Central memory CD4-positive, alpha-beta T cell (primary cell): ENCODE measurements at places on chromosomes 5 and 9.

DNA sequence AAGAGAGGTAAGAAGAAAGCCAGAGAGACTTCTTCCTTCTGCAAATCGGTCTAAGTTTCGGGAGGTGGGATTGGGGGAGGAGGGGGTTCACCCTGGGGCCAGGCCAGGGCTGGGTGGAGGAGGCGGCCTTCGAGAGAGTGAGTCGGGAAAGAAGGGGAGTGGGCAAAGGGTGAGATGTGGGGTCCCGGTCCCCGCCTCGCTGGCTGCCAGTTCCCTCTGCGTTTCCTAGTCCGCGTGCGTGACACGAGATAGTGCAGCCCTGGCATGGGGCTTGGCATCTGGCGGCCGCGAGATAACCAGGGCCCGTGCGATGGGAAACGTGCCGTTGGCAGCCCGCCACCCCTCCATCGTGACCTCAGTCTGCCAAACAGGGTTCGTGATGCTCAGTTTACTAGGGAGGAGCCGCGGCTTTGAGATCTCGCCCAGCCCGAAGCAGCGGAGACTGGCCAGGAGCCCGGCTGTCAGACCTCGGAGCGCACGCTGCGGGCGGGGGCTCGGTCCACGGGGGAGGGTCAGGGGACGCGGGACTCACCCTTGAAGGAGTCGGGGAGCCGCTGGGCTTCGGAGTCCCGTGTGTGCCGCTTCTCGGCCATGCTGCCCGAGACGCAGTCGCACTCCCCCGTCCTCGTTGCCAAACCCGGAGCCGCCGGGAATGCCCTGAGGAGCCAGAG is at the start of gene STOM:
Gene STOM (minus strand): TSS at position 656 of the 671 bp plus-strand sequence. CDS start 63 bp downstream, at position 593.
- peak; percentile 70 for DNase-seq

- DNase-seq, result no peak
These were observed 227.0 kb downstream of the FSTL4 start for GRCh38 chr5:133385346-133385745.

GRCh38 chr5:1437226-1437829 is 7.9 kb downstream of the SLC6A3 start:
- no peak for DNase-seq

GRCh38 chr5:125412561-125413495 is 666.4 kb upstream of the ZNF608 start:
- DNase-seq, result no peak

DNA sequence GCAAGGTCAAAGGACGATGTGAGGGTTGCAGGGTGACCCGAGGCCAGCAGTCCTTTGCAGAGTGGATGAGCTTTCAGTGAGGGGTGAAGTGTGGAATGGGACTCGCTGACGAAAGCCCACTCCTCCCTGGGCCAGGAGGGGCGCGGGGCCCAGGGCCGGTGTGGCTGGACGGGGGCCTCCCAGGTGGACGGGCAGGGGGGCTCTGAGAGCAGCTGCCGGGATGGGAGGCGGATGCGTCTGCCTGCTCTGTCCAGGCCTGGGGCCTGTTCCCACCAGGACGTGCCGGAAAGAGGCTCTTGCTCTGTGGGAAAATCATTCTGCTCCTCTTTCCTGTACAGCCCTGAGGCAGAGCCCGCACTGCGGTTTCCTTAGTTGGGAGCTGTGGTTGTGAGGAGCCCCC is 24.3 kb downstream of the IRX4 start:
- no peak for DNase-seq

- DNase-seq, result no peak
These were observed 23.3 kb downstream of the TNFSF8 start for GRCh38 chr9:114906922-114907571.

DNA sequence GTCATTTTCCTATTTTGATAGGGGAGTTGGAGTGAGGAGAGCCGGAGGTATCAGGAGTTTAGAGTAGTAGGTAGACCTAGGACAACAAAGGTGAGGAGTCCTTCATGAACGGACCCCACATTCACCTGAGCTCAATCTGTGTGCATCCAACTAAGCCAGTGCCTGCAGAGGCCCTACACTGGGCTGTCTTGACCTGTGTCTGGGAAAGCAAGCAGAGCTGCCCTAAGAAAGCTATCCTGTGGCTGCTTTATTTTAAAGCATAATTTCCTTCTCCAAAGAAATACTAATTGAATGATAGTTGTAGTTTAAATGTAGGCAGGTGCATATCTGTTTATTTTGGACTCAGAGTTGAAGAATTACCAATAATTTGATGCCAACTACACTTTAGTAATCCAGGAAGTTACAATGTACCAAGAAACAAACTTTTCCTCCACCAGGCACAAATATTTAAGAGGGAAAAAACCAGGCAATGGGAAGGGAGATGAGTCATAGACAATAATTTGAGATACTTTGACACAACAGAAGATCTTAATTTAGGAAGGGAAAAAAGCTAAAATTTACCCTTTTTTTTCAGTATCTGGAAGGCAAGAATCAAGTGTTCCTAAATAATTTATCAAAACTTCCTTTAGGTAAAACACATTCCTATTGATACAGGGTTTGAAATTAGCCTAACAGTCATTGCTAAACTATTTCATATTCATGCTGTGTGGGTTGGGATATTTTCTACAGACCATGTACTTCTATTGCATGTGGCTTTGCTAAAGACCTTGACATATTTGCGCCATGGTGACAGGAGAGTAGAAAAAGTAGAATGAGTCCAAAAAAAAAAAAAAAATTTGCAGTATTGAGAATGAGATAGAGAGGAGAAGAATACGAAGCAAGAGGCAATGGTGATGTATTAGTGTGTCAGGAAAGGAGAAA is 376.6 kb upstream of the TUSC1 start:
- no peak for DNase-seq

- DNase-seq, result no peak
These were observed 189.8 kb downstream of the PCSK1 start for GRCh38 chr5:96243203-96243602.

GRCh38 chr5:116448870-116449427 is 125.7 kb downstream of the SEMA6A start:
- no peak for DNase-seq

- DNase-seq, result no peak
These were observed 4.4 kb upstream of the GLIPR2 start for GRCh38 chr9:36132086-36132485.

- DNase-seq, result no peak
These were observed 14.4 kb downstream of the CKMT2 start for GRCh38 chr5:81247441-81247972.

- no peak for DNase-seq
These were observed 181.9 kb downstream of the RGS3 start for GRCh38 chr9:113645227-113645977.

DNA sequence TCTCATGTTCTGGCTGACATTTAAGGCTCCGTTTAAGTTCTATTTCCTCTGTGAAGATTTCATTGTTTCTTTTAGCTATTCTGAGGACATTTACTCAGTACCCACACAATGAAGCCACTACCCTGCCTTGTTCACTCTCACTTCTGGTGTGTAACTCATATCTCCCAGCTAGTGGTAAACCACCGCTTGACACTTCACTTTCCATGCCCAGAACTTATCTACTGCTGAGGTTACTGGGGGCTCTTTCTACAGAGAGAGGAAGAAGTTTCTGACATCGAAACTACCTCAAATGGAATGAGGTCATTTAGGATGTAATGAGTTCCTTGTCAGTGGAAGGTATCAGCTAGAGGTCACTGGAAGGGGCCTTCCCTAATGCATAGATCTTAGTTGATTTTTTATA is 501.5 kb downstream of the DMAC1 start:
- DNase-seq, result no peak

DNA sequence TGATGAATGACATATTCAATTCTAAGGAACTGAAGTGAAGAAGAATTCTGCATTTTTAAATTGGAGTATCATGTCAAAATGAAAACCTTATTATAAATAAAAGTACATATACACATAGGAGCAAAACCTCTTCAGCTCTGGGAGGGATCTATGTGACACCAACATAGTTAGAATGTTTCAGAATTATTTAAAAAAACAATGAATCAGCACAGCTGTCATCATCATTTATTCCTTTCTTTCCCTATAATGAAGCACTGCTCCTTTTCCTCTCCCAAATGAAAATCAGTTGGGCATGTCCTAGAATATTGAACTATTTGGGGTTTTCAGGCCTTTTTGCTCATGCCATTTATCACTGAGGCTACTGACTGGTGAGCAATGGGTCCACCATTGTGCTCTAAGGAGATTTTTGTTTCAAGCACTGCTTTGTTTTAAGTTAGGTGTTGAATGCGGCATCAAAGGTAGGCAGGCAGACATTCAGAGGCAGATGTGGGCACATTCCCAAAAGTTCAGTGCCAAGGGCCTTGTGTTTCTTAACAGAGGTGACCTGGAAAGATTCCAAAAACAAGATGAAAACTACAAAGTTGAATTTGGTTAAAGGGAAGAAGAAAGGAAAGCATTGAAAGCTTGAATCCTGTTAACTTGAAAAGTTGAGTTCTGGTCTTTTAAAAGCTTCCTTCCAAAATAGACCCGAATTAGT is 126.4 kb upstream of the ADAMTSL1 start:
- DNase-seq, result no peak

GRCh38 chr5:159824188-159825161 is 91.8 kb upstream of the ADRA1B start:
- no peak for DNase-seq

DNA sequence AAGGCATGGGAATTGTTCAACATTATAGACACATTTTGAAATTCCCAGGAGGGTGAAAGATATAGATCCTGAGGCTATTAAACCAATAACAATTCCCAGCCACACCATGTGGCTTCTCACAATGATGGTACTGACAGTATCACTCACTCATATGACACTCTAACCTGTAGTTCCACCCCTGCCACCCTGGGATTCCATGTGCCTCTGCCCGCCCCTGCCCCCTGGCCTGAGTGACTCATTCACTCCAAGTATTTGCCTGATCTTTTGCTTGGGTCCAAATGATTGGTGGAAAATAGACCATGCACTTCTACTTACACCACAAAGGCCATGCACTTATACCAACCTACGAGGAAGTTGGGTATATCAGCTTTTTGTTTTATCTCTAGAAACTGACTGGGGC is 305.2 kb upstream of the DAB2 start:
- DNase-seq, result no peak

GRCh38 chr5:57468481-57469163 is 14.0 kb downstream of the ACTBL2 start:
- no peak for DNase-seq

- no peak for DNase-seq
These were observed 97.4 kb upstream of the TRPM3 start for GRCh38 chr9:71218774-71219173.

GRCh38 chr5:55636683-55637082 is 75.4 kb downstream of the SLC38A9 start:
- DNase-seq, result no peak

- no peak for DNase-seq
These were observed 709 bp downstream of the FANCG start for GRCh38 chr9:35079041-35079425.

DNA sequence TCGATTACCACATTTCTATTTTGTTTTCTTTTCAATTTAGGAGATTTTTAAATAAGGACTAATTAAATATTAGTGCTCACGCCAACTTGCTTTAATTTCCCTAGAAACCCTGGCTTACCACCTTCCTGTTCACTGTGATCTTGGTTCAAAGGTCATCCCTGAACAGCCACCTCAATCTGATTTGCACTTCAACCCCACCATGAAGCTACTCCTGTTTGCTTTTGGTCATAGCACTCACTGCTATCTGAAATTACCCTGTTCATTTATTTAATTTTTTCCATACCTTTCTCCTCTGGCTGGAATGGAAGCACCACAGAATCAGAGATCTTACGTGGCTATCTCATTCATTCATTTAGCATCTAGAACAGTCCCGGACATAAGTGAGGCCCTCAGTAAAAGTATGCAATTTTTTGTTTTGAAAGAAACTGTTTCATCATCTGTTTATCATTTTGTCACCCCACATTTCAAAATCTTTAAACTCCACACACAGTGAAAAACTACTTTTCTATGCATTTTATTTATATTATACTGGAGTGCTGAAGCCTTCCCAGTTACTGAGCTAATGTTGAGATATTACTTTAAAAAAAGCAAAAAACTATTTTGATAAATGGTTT is 17.2 kb upstream of the ADAMTSL1 start:
- DNase-seq, result no peak

GRCh38 chr9:4594545-4594944 is 67.5 kb upstream of the PLPP6 start:
- DNase-seq, result no peak

- DNase-seq, result no peak
These were observed 197.7 kb downstream of the PTTG1 start for GRCh38 chr5:160619381-160619780.

- no peak for DNase-seq
These were observed 355.3 kb downstream of the TMEM232 start for GRCh38 chr5:110371011-110371724.

DNA sequence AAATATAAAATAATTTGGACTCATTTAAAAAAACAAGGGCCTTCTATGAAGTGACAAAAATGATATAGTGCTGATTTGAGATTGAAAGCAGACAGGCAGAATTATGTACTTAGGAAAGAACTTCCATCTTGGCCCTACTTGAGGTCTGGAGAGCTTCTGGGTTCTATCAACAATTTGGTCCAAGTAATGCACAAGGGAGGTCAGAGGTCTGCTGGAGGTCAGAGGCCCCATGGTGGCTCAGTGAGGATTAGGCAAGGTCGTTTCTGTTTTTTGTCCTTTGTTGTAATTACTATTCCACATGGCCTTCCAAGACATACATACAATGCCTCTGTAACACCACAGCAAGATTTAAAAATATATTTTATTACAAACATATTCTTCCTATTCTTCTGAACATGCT is 37.2 kb downstream of the NUDT12 start:
- no peak for DNase-seq

GRCh38 chr9:36603006-36603405 is 30.3 kb downstream of the MELK start:
- no peak for DNase-seq

DNA sequence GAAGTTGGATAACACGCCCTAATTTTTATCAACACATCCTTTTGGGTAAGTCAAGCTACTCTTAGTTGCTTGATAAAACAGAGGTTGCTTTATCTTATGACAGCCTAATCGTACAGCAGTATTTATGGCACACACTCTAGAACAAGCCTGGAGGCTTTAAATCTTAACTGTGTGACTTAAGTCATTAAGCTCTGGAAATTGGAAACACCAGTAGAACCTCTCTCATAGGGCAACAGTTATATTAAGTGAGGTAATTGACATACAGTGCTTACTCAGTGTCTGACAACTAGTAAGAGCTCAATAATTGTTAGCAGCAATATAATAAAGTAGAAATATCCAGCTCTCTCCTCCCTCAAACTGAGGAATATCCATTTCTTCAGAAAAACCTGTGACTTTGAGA is 808.9 kb upstream of the WWC1 start:
- DNase-seq, result no peak

- no peak for DNase-seq
These were observed 63.6 kb downstream of the RNF180 start for GRCh38 chr5:64229163-64229774.

DNA sequence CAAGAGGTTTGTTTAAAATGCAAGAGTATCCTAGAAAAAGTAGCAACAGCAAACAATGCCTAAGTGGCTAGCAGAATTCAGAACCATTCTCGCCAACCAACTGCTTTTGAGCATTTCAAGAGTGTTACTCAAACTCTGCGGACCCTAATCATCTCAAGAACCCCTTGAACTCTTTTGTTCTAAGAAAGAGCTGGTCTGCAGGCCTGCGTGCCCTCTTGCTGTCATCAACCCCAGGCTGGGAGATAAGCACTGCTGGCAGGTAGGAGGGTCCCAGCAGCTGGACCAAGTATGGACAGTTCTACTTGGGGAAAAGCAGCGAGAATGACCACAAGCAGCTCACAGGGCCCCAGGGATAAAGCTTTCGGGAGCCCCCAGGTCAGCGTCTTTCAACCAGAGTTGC is 38.3 kb downstream of the MYO10 start:
- no peak for DNase-seq
